ENCODE measurements at places on chromosomes 3 and 15.
A peak's percentile ranks its signal among the peaks of the same experiment; 100 is the strongest.

- peak; percentile 23 for DNase-seq
Measured at GRCh38 chr15:74598126-74598842, 17.4 kb upstream of the CLK3 start.

DNA sequence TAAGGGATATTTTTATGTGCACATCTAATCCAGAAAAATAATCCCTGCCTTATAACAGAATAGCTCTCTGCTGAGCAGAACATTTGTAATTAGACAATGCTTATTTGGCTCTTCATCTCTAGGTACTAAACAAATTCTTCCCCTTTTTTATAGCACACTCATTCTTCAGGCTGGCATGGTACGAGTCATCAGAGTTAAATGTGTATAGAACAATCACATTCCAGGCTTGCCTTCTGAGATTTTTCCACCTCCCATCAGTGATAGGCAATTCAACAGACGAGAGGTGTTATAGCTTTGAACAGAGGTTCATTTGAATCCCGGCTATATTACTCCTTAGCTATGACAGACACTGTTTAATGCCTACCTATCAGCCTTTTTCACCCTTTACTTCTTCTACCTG, 21.4 kb upstream of the SPPL2A start:
- no peak for DNase-seq

DNA sequence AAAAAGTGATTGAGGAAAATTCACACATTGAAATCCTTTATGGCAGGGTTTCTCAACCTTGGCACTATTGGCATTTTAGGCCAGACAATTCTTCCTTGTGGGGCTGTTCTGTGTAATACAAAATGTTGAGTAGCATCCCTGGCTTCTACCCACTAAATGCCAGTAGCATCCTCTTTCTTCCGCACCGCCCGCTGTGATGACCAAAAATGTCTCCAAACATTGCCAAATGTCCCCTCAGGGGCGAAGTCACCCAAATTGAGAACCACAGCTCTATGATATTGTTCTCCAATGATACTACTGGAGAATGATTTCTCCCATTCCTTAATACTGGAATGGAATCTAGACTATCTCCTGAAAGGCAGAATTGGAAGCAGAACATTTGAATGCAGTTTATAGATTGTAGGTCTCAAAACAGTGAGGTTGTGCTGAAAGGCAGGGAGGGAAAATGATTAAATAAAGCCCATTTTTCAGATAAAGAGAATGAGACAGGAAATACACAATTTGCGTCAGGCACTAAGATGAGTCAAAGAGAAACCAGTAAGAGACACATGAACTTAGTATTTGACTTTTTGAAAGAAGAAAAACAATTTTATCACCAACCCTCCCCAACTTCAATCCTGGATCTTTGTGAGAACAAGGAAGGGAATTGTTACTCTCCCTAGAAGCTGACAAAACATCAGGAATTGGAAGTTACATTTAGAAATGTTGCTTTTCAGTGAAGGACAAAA, 101.6 kb upstream of the TNIK start:
- DNase-seq = no peak

- no peak for DNase-seq
Measured at GRCh38 chr3:56976651-56977560, 83.6 kb upstream of the SPATA12 start.

- no peak for DNase-seq
Measured at GRCh38 chr15:63678393-63678792, 81.2 kb downstream of the FBXL22 start.
